HuH-7.5 (cell line): ENCODE measurements at places on chromosomes 7 and 10.

DNA sequence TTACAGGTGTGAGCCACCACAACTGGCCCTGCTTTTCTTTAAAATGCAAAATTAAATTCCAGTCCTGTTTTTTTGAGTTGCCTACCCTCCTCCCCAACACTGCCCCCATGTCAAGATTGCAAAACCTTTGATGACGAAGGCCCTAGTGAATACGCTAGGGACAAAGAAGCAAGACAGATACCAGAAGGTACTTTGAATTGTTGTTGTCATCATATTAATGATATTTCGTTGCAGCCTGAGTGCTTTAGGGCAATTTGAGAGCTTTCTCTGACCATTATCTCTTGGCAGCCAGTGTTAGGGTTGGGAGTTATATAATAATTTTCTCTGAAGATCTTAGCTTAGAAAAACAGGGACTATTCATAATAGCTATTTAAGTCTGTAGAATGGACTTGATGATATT lies 7.1 kb downstream of the CCSER2 start:
- no peak for DNase-seq

DNA sequence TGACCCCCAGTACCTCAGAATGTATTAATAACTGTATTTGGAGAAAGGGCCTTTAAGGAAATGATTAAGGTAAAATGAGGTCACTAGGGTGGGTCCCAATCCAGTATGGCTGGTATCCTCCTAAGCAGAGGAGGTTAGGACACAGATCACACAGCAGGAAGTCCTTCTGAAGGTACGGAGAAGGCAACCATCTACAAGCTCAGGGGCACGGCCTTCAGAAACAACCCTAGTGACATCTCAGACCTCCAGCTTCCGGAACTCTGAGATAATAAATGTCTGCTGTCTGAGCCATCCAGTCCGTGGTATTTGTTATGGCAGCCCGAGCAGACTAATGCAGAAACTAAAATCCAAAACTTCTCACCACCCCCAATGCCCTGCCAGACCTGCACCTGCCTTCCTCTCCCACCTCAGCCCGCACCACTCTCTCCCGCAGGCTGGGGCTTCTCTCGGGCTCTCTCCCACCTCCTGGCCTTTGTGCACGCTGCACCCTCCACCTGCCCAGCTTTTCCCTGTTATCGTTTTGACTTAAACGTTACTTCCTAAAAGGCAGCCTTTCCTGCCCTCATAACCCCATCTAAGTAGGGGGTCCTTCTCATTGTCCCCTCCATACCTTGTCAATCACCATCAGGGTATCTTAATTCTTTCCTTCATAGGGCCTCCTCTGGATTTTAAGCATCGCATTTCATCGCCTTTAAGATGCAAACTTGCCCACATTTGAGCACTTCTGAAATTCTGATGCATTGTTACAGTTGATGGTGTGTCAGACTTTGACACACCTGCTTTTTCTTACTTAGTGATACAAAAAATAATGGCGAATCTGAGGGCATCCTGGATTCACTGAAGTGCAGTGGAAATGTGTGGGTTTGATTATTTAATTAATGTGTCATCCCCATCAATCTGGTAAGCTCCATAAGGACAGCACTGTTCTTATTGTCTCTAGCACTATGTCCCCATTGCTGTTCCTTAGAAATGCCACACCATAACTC lies 32.2 kb upstream of the AQP1 start:
- no peak for DNase-seq

DNA sequence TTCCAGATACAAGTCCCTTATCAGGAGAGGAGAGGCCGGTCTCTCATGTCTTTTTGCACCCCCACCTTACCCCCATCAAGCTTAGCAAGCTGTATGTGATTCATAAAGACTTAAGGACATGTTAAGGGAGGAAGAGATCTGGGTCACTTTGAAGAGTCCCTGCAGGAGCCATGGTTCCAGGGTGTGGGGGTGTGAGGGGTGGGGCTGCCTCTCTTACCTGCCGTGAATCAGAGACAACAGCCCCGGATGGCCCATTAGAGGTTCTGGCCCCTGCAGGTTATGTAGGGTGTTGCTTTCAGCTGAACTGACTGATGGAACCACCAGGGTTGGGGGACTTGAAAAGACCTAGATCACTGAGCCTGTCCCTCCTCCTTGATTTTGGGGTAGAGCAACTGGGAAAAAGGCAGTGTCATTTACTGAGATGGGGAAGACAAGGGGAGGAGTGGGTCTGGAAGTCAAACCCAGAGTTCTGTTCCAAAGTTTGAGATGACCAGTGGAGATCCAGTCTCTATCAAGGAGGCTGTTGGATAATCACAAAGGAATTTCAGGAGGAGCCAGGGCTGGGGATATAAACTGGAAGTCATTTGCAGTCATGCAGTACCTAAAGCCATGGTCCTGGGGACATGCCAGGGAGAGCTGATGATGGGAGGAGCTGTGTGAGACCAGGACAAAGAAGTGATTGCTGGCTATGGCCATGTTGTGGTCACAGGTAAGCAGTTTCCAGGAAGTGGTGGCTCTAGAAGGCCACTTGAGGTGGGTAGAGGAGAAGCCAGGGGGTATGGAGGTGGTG lies 23.1 kb downstream of the ADAMTS14 start:
- no peak for DNase-seq

DNA sequence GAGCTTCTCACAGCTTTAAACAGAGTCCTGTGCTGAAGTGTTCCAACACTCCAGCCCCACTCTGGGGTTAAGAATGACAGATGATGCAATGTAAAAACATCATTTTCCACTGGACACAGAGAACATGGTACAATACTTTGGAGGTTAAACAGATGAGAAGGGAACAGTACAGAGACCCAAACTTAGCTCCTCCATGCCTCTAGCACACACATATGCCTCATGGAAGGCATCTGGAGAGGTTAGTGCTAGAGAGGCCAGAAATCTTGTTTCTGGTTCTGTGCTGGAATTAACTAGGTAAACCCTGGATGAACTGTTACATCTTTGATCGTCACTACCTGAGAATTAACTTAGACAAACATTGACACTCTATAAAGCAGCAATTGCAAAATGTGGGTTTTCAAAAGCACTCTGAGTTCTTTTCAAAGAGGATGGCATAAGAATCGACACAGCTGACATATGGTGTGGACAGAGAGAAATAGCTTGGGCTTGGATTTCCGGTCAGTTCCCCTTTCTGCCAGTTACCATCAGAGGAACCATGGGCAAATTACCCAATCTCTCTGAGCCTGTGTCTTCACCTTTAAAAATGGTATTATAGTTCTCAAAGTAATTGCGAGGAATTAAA lies 81.9 kb downstream of the KCNMA1 start:
- no peak for DNase-seq

DNA sequence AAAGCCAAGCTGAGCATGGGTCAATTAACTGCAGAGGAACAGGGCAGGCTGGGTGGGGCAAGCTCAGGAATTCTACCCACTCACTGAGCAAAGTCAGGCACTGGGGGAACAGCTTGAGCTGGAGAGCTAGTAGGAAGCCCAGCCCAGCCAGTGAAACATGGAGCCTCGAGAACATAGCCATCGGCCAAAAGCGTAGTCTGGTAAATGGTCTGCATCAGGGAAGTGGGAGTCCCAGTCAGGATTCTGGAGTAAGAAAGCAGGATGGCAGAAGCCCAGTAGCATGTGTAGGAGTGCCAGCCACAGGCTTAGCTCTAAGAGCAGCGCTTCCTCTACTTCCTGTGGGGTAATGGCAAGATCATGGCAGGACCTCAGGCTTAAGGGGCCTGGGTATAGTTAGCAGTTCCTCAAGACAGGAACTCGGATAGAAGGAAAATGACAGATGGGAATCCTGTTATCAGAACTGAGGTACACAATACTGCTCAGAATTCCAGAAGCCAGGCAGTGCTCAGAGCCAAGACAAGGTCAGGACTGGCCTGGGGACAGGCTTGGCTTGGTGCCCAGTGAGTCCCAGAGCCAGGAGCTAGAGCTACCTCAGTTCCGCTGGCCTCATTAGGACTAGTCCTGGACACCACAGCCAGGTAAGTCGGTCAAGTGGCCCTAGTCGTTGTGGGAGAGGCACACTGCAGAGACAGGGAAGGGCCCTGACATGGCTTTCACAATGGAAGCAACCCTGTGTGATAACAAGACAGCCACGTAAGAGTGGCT lies 65.4 kb upstream of the MXI1 start:
- DNase-seq, result no peak

DNA sequence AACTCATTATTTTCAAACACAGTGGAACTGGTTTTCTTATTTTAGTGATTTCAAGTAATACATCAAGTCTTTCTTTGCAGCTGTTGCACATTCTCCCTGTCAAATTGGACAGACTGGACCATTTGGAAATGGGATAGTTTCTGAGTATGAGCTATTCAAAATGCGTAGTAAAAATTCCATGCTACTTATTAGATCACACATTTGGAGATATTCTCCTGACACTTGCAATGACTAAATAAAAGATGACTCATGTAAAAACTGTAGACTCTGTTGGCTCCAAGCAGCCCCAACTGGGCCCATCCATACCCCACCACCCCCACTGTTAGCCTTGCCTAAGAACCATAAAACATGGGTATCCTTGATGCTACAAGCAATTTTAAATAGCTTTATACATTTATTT lies 25.9 kb upstream of the BICC1 start:
- DNase-seq, result no peak

- DNase-seq, result no peak
Measured at GRCh38 chr10:10038348-10038747, 979.3 kb upstream of the CELF2 start.

- DNase-seq, result no peak
Measured at GRCh38 chr7:95686109-95686508, 86.2 kb upstream of the DYNC1I1 start.
